Central memory CD4-positive, alpha-beta T cell (primary cell): ENCODE measurements at places on chromosomes 5 and 9.

DNA sequence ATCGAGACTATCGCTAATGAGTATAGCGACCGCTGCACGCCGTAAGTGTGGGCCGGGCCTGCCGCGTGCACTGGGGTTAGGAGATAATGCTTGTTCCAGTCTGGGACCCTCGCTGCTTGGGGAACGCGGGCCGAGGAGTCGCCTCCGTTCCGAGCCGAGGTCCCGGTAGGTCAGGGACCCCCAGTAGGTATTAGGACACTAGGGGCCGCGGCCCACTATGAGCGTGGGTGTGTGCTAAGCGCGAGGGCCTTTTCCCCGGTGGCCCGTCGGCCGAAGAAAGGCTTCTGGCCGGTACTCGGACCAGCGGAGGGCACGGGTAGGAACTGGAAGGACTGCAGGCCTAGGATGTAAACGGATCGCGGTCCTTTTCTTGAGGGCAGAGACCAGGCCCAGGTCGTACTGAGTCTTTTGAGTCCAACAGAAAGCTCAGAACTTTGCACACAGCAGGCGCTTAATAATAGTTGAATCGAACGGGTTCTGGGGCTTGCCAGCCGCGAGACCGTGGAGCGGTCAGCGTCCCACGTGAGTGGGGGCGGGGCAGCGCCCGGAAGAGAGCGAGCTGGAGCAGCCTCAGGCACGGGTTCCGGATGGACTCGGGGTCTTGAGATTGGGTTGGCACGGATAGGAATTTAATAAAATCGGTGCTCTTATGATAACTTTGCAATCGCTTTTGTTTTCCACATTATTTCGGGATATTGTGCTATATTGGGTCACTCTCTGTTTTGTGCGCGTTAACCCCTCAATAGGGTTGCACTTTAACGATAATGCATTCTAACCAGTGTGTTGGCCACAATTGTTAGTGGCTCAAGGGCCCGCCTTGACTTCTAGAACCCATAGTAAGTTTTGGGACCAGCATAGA, 733 bp downstream of the HSPA4 start:
- DNase-seq, result peak; percentile 23

DNA sequence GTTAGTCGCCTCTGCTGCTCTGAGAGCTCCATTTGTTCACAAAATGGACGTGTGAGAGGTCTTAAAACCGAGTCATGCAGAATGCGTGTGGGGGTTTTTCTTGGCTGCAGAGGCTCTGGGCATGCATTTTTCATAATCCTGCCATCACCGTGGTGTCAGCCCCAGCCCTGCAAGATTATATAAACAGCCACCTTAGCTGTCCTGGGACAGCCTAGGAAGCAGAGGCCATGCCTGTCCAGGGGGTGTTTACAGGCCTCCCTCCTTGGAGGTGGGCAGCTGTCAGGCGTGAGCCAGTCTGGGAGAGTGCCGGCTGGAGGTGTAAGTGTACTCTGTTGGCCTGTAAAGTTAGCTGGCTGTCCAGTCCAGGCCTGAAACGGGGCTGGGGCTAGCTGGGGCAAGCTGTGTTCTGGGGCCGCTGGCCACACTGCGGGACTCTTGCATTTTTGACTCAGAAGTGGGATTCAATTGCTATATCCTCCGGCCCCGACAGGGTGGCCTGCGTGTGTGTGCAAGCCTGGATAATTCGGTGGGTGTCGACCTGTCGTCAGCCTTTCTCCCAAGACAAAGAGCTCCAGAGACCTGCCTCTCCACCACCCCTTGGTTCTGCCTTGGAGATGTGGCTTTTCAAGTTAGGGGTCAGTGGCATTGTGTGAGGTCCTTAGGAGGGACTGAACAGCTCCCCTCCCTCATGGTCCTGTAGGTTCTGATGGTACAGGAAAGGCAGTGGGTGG, 2.4 kb downstream of the WNK2 start:
- no peak for DNase-seq

DNA sequence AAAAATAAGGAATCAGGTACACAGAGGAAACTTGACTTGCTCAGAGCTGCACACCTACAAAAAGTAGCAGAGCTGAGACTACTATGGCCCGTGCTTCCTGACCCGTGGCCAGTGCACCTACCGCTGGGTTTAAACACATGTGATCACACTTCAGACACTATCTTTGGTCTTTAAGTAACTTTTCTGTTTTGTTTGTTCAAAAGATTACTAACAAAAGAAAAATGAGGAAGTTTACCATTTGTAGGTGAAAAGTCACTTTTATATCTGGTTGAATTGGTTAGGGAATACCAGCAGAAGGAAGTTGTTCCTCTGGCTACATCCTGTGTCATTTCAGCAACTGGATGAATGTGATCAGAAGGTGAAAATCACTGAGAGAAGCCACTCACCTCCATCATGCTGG, 6.5 kb upstream of the SYK start:
- DNase-seq, result no peak

DNA sequence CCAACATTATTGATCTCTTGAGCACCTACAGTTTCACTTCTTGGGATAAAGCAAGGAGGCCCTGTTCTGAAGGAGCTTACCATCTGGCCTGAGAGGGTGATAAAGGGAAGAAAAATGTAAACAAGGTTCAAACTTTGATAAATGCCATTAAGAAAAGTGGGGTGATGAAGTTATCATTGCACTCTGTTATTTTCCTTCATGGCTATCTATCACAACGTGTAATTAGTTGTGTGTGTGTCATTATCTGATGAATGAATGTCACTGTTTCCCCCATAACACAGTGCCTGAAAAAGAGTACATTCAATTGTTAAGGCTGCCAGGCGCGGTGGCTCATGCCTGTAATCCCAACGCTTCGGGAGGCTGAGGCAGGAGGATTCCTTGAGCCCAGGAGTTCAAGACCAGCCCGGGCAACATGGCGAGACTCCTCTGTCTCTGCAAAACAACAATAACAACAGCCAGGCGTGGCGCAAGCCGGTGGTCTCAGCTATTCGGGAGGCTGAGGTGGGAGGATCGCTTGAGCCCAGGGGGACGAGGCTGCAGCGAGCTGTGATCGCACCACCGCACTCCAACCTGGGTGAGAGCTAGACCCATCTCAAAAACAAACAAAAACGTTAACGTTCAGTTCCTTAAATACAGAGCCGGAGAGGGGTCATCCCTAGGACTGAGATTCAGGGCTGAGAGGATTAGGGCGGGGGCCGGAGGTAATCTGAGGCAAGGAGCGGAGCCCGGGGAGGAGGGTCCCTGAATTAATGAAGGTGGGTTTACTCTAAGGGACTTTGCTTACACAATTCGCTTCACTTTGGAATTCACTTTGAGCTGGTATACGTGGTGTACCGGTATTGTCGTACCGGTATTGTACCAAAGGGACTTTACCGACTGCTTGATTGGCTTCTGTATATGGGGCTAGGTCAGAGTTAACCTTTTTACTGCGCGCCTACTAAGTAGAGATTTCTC, 917 bp downstream of the NHP2 start:
- DNase-seq, result no peak

GRCh38 chr5:66880401-66880800, 284.2 kb downstream of the MAST4 start:
- no peak for DNase-seq

GRCh38 chr9:98323831-98324135, 68.3 kb upstream of the TBC1D2 start:
- DNase-seq, result no peak

- no peak for DNase-seq
These were observed 291.9 kb downstream of the NFIB start for GRCh38 chr9:14021871-14022525.

- no peak for DNase-seq
These were observed 314.0 kb downstream of the ARHGEF28 start for GRCh38 chr5:73940026-73940425.

DNA sequence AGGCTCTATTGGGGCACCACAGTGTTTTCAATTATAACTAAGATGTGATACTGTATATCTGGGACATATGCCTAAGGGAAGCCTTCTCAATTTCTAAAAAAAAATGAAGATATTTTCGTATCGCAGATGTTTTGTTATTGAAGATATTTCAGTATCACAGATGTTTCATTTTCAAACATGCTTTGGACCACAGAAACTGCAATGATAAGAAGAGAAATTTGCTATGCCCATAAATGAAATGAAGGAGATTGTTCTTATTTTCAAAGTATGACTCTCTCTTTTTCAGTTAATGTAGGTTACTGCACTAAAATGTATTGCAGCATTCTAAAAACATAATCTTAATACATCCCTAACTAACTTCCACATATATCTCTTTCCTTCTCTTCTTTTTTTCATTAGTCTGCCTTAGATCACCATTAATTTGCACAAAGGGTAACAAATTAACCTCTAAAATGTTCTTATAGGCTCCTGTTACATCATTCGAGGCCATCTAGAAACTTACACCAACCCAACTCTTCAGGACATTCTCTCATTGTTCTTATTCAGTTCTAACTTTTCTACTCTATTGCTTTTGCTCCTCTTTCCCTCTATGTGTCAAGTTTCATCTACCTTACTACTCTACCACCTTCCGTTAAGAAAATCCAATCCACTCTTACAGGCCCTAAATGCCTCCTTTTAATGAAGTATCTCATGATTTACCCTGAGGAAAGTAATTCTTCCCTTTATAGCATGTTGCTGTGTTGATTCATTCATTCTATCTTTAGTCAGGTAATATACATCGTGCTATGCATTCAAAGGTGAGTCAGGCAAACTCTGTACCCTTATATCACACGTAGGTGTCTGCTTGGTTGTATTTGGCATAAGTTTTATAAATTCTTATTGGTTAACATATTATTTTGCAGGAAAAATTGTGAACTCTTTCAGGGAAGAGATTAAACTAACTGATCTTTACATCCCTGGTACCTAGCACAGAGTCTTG, 70.5 kb downstream of the ST8SIA4 start:
- no peak for DNase-seq

GRCh38 chr5:71899865-71900342, 180.8 kb downstream of the CARTPT start:
- DNase-seq, result no peak

DNA sequence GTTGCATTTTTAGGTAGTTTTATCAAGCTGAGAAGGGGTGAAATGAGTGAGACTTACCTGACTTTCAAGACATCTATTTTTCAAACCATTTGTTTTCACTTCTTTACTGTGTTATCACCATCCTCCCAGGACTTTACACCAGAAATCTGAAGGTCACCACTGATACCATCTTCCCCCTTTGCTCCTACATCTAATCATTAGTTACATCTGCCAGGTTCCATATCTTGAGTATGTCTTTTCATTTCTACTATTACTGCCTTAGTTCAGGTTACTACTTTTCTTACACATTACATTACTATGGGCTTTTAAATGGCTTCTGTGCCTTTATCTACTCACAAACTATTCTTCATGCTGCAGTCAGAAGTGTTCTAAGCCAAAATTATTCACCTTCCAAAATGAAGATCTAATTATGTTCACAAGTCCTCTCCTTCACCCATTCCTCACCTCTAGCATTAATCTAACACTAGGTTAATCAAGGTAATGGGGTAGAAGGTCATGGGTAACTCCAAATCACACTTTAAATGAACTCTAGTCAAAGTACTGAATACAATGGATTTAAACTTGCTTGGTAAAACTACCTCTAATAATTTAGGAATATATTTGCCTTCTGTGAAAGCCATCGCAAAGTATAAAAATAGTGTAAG, 2.1 kb upstream of the HSDL2 start:
- no peak for DNase-seq

DNA sequence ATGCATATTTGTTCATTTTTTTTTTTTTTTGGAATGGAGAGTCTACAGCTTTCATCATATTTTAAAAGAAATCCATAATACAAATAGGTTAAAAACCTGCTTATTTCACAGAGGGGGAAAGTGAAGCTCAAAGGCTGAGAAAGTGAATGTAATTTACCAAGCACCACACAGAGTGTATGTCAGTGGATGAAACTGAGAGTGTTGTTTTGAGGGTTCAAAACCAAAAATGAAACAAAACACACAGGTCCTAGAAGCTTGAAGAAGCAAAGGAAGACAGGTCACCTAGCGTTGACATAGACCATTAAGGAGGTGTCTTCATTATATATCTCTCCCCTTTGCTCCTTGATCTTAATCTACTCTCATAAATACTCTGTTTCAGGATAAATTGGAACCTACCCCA, 7.5 kb downstream of the NMUR2 start:
- no peak for DNase-seq

GRCh38 chr5:54717459-54717858, 199.9 kb downstream of the SNX18 start:
- no peak for DNase-seq

GRCh38 chr9:91771864-91772263, 178.2 kb downstream of the ROR2 start:
- DNase-seq, result no peak

- no peak for DNase-seq
These were observed 54.4 kb downstream of the ANKH start for GRCh38 chr5:14816999-14817761.

- no peak for DNase-seq
These were observed 94.3 kb downstream of the DAP start for GRCh38 chr5:10666531-10667299.

DNA sequence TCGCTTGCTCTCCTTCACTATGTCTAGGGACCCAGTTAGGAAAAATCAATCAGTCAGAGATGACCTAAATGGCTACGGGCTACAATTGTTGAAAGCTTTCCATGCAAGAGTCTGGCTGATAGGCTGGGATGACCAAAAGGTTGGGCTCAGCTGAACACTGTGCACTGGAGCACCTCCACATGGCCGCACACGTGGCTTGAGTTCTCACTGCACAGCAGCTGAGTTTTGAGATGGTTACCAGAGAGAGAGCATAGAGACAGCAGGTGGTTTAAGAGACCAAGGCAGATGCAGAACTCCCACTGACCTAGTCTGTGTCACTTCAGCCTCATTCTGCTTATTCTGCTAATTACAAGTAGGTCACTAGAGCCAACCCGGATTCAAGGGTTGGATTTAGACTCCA, 2354.8 kb upstream of the C9orf72 start:
- no peak for DNase-seq

DNA sequence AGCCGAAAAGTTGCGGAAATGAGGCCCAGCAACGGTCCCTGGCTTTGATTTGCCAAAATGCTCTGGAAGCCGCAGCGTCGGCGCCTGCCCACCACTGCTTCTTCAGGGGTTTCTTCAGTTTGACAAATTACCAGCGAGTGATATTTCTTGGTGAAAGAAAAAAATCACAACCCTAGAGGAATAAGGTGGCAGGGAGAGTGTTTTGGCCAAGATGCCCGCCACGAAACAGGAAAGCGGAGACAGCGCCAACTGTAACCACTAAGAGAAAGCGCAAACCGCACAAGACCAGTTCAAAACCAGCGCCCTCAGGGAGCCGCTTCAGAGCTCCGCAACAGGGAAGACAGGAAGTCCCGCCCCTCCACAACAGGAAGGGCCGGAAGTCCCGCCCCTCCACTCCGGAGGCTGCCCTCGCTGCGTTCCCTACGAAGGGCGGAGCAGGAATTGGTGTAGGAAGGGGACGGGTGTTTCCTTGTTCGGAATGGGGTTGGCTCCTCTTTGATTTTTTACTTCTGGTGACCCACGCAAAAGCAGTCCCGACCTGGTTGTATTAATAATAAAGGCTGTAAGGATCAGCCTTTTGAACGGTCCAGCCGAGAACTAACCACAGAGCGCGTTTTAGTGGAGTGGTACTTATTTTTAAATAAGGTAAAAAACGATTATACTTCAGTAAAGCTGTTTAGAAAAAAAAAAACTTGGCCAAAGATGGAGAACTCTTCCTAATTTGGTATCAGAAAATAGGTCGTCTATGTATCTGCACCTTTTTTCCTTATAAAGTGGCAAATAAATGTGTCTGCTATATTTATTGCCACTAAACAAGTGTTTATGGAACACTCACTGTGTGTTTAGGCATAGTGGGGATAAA, at the start of gene C5orf34:
Gene C5orf34, minus strand, starts transcription at position 333 of the 862 bp plus-strand sequence. CDS start 5,809 bp downstream, outside the sequence.
- DNase-seq, result peak; percentile 89

- DNase-seq, result no peak
These were observed 49.9 kb upstream of the PPP2CA start for GRCh38 chr5:134275822-134276221.
